ENCODE measurements at places on chromosomes 6 and 20.

- no peak for DNase-seq
Observed at GRCh38 chr6:38187325-38187724, 367.8 kb downstream of the ZFAND3 start.

- DNase-seq, result peak; percentile 73
Observed at GRCh38 chr6:44219053-44219814, 2.5 kb downstream of the MYMX start.

- DNase-seq, result no peak
Observed at GRCh38 chr6:12164508-12164770, 125.7 kb upstream of the EDN1 start.

DNA sequence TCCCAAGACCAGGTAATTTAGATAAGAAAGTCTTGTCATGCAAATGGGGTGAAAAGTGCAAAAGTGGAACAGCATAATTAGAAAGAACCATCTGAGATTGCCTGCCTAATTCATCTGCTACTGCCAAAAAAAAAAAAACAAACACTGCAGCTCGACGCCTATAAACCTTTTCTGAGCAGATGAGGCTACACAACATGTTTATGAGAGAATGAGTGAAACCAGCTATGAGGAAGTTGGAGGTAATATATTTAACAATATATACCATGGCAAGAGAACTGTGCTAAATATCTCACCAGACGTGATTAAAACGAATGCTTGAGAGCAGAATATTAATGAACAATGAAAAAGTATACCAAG lies 50.0 kb downstream of the LAMA4 start:
- no peak for DNase-seq

GRCh38 chr6:116779573-116780164 lies 14.2 kb upstream of the FAM162B start:
- no peak for DNase-seq

- DNase-seq, result no peak
Observed at GRCh38 chr20:13960525-13960924, 29.9 kb downstream of the SEL1L2 start.

DNA sequence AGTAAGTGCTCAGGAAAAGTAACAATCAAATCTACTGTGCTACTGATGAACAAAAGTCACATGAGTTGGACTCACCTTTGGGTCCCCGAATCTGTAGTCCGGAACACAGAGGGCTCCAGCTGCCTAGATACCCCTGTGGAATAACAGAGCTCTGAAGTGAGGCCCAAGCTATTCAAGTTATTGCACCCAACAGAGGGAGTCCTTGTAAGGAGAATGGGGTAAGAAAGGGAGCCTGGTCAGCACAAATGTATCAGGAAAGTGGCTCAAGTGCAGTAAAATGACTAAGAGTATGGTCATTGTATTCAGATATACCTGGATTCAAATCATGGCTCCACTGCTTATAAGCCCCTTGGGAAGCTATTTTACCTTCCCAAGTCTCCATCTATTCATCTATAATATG lies 20.9 kb downstream of the EDN1 start:
- no peak for DNase-seq

DNA sequence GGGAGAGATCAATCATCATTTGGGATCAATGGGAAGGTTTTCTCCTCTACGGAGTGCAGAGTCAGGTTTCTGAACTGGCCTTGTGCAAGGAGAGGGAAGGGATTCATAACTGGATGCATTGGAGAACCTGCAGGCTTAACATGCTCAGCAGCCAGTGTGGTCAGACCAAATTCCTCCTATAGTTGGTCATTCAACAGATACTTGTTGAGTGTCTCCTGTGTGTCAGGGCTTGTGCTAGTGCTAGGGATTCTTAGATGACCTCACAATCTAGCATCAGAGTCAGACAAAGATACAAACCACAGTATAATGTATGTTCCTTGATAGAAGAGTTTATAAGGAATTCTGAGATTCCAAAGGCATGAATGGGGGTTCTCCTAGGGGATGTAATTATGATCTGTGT lies 23.9 kb downstream of the RALY start:
- no peak for DNase-seq

DNA sequence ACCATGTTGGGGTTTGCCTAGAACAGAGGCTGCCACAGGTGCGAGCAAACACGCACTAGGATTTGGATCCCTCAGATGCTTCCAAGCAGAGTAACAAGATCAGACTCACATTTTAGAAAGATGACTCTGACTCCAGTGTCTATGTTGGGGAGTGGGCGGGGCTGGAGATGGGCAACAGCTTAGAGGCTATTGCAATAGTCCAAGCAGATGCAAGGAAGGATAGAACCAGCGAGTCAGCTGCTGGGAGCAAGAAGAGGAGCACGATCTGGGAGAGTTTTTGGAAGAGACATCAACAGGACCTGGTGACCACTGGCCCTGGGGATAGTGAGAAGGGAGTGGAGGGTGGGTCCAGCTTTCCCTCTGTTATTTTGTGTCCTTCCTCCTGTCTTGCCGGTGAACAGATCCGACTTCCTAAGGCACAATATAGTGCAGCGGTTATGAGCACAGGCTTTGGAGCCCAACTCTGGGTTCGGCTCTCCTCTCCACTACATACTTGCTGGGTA lies 52.7 kb downstream of the FGD2 start:
- no peak for DNase-seq

Data from neural crest cell (in vitro differentiated cells).